Cardiac fibroblast (primary cell): ENCODE measurements at places on chromosomes 16 and 17.

DNA sequence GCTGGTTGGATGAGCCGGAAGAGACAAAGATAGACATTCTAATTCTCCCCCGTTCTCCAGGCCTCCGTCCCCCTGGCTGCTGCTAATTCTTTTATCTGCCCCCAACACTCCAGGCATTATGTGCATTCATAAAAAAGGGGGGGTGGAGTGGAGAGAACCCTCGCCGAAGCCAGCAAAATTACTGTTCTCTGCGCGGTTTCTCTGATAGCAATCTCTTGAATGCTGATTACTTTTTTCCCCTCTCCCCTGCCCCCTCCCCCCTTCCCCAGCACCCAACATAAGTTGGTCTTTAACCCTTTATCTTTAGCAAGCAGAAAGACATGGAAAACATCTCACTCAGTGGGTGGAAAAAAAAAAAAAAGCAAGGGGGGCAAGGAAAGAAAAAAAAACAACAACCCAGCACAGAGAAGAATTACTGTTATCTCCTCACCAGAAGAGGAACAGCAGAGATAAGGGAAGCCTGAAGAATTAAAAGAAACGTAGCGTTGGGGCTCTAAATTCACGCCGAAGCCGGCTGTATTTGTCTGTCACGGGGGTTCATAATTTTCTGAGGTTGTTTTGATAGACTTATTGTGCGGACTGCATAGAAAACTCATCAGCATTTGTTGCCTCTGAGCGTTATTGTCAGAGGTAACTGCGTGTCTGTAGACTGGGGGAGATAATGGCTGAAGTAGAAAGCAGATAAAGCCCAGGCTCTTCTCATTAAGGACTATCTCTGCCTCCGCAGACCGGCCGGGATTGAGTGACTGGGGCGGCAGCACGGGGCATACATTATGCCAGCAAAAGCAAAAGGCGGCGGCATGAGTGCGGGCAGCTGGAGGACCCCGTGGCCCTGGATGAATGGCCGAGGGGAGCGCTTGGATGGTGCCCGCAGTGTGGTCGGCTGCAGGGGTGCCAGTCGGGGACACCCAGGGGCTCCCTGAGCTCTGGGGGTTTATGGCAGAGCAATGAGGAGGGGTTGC lies 126.9 kb downstream of the MRM1 start:
- no peak for DNase-seq

DNA sequence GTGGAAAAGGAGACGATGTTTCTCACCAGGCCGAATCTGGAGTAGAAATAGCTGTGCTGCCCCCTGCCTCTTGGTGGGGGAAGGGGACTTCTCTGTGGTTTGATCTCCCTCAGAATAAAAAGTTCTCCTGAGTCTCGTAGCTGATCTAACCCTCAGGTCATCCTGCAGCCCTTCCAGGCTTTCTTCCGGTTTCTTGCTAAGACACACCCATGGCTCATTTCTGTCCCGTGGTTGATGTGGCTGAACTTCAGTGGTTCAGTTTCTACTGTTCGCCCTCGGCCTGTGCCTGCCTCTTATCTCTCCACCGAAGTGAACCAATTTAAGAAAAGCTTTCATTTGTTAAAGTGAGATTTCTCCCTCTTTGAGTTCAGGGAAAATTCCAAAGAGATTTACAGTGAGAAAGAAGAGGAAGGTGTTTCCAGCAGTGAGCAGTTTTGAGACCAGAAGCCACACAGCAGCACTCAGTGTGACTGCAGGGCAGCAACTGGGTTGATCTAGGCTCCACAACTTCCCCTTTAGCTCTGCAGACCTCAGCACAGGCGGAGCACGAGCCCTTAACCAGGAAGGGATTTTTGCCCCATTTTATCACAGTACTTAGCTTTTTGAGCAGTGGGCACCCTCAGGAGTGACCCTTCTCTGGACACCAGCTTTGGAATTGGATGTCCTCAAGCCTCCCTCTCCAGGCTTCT lies 34.9 kb upstream of the CACNG5 start:
- DNase-seq: no peak

GRCh38 chr16:20874088-20874581 lies 26.0 kb downstream of the DCUN1D3 start:
- DNase-seq: peak; percentile 50

DNA sequence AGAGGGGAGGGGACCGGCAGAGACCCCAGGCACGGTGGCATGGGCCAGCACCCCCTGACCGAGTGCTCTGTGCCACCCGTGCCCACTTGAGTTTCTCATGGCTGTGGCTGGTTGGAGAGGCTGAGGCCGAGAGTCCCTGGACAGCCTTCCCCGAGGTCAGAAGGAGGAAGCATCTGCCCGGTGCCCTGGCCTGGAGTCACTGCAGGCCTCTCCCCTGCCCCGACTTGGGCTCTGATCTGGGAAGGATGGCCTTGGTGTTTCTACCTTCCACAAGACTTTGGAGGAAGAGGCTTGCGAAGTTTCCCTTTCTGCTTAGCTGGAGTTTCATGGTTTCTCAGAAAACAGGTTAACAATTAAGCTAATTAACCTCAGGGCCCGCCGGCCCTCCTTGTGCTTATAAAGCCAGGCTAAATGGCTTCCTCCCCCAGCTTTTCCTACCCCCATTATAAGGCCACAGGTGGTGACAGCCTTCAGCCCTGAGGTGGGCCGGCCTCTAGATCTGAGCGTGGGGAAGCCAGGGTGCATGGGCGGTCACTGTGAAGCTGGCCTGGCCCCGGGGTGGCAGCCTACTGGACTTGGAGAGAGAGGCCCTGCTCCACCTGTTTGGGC lies 17.3 kb downstream of the LLGL2 start:
- no peak for DNase-seq

DNA sequence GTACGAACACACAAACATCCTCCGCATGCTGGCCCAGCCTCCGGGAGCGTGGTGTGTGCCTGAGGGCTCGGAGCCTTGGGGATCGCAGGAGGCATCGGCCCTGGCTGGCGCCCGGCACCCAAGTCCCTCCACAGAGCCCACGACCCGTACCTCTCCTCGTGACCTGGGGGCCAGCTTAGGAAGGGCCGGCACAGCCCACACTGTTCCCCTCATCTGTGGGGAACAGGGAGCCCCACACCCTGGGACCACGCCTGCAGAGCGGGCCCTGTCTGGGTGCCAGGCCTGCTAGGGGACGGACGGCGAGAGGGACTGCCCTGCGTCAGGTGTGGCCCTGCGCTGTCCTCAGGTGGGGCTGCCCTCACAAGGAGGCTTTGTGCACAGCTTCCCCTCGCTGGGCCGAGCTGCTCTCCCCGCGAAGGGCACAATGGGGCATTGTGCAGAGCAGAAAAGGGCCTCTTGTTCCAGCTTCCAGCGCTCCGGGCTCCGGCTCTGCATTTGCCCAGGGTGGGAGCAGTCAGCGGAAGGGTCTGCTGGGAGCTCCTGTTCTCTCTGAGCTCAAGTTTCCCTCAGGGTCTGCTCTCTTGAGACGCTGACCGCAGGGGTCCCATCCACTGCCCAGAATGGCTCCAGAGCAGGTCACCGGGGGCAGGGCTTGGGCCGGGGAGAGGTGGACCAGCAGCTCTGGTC lies 1.7 kb upstream of the LMF1 start:
- DNase-seq: no peak

DNA sequence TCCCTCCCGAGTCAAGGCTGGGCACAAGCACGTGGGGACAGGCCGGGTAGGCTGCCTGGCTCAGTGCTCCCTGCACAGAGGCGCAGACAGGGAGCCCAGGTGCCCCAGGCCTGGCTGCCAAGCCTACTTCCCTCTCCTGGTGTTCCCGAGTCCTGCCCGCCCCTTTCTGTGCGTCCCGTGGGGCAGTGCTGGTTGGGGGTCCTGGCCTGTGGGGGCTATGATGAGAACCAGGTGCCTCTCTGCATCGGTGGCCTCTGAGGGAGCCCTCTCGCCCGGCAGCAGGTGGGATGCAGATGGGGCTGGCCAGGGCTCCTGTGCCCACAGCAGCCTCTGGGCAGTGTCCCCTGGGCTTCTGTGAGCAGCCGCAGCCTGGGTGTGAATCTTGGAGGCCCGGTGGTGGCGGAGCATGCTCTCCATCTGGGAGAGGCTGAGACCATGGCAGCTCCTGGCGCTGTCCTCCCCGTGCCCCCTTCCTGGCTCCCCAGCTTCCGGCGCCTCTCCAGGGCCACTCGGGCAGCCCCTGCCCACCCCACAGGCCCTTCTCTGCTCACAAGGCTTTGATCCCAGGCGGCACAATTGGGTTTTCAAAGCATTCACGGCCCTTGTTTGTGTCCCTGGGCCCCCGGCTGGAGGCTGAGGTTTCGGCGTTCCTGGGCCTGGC lies 7.2 kb downstream of the CENPX start:
- no peak for DNase-seq

- no peak for DNase-seq
Observed at GRCh38 chr16:58121132-58121531, 8.0 kb downstream of the CFAP20 start.

DNA sequence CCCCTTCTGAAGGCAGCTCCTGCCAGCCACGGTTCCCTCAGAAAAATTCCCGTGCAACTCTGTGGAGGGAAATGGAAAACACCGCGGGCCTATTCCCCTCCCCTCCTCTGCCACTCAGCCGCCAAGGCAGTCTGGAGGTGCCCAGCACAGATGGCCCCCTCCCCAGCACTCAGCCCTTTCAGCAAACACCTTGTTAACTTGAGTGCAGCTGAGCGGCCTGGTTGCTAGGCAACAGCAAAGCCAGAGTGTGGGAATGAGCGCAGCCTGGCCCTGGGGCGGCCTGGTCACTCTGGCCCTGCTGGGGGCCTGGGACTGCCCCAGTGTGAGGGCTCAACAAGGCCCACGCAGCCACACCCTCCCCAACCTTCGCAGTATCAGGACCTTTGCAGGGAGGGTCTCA lies 32.8 kb downstream of the CACNA1G start:
- DNase-seq: no peak

DNA sequence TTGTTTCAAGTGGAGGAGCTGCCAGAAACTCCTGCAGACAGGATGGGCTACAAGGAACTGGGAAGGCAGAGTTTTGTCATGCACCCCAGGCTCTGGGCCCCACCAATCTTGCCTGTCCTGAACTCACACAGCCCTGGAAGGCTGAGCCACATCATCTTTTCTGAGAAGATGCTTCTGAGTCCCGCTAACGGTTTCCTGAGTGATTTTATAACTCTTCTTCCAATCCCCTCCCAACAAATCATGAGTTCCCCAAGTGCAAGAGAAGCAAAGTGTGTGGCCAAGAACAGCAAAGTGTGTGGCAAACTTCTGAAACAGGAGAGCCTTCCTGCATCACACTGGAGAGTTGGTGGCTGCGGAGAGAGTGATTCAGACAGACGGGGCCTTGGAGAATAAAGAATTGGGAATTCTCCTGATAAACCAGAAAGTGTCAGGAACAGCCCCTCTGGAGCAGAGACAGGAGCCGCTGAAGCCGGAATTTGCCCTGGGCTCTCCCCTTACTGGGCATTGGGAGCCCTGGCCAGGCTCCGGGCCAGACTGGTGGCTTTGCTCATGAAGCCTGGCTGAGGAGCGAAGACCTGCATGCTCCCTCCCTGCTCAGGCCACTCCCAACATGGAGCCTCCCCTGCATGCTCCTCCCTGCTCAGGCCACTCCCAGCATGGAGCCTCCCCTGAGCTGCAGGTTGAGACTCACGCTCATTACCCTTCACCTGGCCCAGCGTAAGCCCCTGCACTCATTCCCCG lies 47.2 kb downstream of the PITPNM3 start:
- peak; percentile 39 for DNase-seq

GRCh38 chr16:24838554-24839266 lies 7.1 kb upstream of the SLC5A11 start:
- peak; percentile 78 for DNase-seq

GRCh38 chr16:24609740-24610415 lies 70.5 kb downstream of the RBBP6 start:
- peak; percentile 73 for DNase-seq

GRCh38 chr17:74646231-74646630 lies 22.7 kb upstream of the CD300E start:
- peak; percentile 3 for DNase-seq

GRCh38 chr16:26129997-26130396 lies 438.2 kb downstream of the HS3ST4 start:
- no peak for DNase-seq

- DNase-seq: no peak
Observed at GRCh38 chr17:31548709-31549108, 157.2 kb downstream of the RAB11FIP4 start.

GRCh38 chr16:21339941-21340340 lies 61.9 kb upstream of the CRYM start:
- peak; percentile 1 for DNase-seq

DNA sequence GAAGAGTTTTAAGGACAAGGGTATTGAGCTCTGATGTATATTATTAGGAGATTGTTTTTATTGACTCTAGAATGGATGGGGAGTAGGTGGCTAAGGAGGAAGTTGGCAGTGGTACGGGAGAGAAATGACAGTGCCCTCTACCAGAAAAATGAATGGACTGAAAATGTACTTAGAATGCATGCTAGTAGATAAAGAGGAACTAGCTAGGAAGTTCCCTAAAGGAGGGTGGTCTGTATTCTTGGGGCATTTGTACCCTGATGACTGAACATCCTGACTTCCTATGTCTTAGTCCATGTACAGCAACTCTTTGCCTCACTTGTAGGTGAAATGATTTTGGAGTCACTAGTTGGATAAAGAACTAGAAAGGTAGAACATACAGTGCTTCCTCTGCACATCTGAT lies 581.5 kb upstream of the RBFOX1 start:
- DNase-seq: no peak

GRCh38 chr17:32752934-32753333 lies 124.0 kb downstream of the MYO1D start:
- DNase-seq: no peak

DNA sequence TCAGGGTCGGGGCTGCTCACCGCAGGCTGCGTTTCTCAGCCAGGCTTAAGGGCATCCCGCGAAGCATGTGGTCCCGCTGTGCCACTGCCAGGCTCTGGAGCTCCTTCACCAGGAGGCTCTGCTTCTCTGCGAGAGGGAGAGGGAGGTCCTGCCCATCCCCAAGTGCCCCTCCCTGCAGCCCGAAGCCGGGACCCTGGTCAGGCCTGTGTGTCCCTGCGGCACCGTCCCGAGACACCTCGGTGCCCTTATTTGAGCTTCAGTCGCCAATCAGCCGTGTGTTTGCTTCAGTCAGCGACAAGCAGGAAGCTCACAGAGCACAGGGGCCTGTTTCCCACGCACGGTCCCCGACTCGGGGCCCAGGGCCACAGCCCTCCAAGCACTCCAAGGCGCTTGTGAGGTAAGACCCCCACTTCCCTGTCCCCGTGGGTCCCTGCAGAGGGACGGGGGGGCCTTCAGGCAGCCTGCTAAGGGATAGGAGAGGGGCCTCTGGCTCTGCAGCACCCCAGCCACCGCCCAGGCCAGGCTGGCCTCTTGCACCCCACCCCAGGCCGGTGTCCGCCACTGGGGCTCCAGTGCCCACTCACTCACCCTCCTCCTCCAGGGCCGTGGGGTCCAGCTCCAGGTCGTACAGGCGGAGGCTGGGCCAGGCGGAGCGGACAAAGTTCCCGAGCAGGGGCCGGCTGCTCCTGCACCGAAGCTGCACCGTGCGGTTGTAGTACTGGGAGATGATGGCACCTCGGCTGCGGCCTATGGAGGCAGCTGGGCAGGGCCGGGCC lies 3.2 kb downstream of the TMC6 start:
- no peak for DNase-seq

GRCh38 chr16:17563323-17564091 lies 92.7 kb upstream of the XYLT1 start:
- no peak for DNase-seq
